Ecto neural progenitor cell (in vitro differentiated cells): ENCODE measurements at places on chromosomes 7 and 10.

- no peak for DNase-seq
Measured at GRCh38 chr10:119933179-119933578, 40.6 kb downstream of the SEC23IP start.

GRCh38 chr10:109851616-109852474, 71.5 kb downstream of the XPNPEP1 start:
- DNase-seq, result no peak

DNA sequence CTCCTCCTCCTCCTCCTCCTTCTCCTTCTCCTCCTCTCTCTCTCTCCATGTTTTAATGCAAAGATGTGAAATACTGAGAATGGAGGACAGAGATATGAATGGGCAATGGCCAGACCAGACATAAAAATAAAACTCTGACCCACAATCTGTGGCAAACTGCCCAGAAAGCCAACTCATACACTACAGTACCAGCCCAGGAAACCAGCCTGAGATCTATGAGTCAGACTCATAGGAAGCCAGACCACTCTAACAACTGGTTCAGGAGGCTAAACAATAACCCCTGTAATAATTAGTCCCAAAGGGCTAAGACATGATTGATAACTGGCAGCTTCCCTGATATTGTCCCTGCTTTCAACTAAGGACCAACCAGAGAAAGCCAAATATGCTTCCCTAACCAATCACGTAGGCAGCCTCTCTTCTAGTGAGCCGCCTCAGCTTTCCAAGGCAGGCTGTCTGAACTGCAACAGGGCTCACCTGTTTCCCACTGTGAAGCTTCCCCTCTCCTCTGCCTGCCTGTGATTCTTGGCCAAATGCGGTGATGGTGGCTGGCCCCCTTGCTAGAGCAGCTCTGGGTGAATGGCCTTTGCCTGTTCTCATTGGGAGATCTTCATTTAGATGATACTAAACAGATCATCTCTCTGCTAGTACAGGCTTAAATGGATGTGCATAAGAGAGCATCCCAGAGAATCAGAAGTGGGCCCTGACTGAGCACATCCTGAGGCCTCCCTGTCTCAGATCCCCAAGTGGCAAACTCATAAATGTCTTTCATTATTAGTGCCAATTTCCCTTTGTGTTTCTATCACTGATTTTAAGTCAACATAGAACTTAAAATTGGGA, 817.6 kb downstream of the TNS3 start:
- no peak for DNase-seq

GRCh38 chr10:35390161-35390840, 54.0 kb downstream of the CCNY start:
- DNase-seq, result no peak

DNA sequence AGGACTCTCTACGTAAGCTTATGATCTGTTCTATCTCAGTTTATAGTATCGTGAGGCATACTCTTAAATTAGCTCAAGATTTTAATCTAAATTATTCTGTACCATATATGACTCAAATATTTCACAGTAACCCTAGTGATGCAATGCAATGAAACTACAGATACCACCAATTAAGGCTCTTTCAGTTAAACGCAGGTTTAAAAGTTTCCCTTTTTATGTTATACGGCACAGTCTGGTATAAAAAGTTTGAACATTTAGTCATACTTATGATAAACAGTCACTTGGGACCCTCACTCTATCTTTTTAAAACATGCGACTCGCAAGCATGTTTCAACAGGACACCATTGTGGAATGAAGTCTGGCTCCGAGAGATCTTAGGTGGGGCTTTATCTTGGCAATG, 107.2 kb downstream of the CDK6 start:
- DNase-seq, result no peak

GRCh38 chr10:98399784-98400183, 15.2 kb downstream of the PYROXD2 start:
- no peak for DNase-seq

DNA sequence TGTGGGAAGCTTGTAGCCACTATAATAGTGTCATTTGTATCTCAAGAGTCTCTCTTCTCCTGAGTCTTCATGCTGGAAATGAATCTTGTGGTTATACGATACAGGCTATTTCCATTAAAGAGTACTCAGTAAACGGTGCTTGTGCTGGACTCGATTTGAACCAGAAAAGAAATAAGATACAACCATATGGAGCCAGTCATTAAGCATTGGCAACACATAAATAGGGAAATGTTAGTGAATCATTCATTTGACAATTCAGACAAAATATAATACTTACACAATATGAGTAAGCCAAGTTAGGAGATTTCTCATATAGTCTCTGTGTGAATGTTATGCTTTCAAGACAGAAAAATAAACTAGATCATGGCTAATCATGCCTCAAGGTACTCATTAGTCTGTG, 356.8 kb downstream of the PLXDC2 start:
- no peak for DNase-seq

DNA sequence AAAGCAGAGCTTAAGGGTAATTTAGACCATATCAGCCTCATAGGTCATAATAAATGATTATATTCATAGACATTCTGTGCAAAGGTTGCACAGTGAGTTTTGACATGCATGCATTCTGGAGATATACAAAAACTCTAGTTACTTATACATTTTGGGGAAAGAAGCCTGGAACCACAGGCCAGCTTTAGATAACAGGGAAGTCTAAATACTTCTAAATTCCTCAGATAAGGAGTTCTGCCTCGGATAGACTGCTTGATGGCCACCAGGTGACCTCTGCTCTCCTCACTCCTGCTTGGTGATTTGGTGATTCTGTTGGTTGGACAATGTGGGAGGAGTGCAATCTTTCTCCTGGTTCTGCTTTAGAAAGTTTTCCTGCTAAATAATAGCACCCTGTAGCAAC, 77.9 kb downstream of the SGMS1 start:
- DNase-seq, result no peak

- DNase-seq, result peak; percentile 81
Measured at GRCh38 chr10:133324198-133324792, 12.4 kb downstream of the CALY start.

- no peak for DNase-seq
Measured at GRCh38 chr10:96772196-96772595, 51.9 kb upstream of the PIK3AP1 start.

DNA sequence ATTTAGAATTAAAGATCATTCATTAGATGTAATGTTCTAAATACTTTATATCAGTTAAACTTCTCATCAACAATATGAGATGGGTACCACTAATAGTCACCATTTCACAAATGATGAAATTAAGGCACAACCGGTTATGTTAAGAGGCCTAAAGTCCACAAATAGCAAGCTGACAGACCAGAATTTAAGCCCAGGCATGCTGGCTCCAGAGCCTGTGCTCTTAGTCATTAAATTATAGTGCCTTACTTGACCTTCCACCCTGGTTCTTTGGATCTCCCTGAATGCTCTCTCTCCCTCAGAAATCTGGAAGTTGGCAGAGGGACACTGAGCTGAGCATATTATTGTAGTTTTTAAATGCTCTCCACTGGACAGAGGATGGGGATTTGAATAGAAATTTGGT, 3.6 kb downstream of the LIPN start:
- DNase-seq, result no peak

DNA sequence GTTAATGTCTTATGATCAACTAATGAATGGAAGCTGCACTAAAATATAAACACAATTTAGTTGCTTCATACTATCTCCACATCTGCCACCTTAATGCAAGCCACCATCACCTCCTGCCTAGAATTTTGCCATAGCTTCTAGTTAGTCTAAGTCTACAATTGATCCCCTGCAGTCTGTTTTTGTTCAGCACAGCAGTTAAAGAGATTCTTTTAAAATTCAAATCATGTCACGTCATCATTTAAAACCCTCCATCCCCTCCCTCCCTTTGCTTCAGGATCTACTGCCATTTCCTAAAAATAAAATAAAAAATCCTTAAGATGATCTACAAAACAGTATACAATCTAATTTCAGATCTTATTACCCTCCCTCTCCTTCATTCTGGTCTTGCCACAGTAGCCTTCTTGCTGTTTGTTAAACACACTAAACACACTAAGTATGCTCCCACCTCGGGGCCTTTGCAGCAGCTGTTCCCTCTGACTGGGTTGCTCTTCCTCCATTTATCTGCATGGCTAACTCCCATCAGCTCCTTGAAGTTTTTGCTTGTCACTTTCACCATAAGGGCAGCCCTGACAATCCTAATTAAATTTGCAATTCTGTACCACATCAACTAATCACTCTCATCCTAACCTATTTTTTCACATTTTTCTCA, 97.0 kb upstream of the FOXP2 start:
- DNase-seq, result no peak

DNA sequence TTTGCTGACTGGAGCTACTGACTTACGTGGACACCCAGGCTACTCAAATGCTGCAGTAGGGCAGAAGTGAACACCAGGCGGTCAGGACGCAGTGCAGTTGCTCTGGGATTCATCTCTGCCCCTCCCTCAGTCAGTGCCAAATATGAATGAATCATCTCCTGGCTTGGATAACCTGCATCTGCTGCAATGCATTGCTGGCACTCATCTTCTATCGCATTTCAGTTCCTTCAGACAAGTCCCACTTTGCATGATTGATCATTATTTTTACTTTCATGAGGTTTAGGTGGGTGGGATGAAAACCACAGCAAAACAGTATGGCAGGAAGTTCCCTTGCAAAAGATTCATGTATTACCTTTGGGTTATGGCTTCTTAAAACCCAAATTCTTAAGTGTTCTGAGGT, 224.6 kb upstream of the NRP1 start:
- no peak for DNase-seq

DNA sequence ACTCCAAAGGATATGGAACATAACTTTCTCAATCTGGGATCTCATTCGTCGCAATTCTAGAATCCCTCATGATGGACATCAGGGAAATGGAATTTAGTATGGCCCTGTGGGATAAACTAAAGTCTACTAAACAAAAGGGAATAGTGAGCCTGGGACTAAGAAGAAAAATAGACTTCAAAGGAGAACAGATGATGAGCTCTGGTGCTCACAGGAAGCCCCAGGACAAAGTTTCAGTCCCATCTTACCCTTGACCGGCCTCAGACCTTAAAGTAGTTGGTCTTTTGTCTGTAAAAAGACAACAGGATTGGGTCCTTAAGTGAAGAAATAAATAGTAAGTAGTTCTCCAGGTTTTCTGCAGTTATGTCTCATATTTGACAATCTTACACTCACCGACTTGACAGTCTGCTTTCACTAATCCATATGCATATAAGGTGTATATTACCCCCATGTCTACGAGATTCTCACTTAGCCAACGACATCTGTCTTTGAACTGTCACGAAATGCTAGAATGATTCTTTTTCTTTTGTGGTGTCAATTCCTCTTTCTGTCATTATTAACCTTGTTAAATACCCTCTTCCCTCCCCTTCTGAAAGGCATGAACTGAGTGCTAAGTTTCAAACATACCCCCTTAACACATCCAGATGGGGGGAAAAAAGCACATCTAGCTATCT, 10.9 kb upstream of the IKZF1 start:
- DNase-seq, result no peak

- peak; percentile 68 for DNase-seq
Measured at GRCh38 chr7:85184599-85185423, 2.0 kb downstream of the SEMA3D start.

DNA sequence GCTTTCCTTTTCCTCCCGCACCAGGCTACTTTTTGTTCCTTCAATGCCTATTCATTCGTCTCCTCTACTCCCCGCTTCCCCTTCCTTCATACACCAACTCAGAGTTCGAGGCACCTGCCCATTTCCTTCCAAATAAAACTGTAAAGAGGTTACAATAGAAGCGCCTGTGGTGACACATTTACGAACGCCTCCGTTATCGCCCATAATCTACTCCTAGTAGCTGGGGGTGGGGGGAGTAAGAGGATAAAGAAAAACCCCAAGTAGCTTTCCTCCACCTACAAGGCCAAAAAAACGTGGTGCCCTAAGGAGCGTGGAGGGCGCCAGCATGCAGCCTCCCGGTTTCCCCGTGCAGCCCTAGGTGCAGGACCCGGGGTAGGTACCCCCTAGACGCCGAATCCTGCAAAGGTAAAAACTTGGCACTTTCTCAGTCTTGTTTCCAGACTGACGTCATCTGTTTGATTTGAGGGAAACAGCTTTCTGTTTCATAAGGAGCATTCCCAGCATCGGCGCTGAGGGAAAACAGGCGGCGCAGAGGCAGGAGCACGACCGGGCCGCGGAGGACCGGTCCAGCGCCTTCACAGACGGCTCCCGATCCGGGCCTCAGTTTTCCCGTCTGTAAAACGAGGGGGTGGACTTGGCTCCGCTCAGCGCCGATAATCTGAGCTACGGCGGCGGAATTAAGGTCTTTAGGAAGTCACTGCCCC, 922 bp downstream of the PPA1 start:
- peak; percentile 54 for DNase-seq

DNA sequence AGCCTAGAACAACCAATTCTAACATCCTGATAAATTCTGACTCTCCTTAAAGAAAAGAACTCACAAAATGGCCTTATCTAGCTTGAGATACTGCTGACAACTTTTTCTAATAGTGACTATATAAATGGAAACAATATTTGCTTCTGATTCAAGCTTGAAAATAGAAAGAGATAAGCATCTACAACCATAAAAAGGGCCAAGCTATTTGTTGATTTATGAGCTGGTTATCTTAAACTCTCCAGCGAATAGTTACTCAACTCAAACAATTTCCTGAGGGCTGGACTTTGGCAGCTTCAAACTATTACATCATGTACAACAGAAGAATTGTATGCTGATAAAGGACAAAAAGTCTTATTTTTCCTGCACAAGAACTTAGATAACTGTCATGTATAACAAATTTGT, 4.6 kb downstream of the USP54 start:
- no peak for DNase-seq
